ENCODE measurements at places on chromosomes 6 and 20. TPM values are rescaled to one million over a fixed set of nuclear protein-coding genes. Genes with fewer than 3 reads are reported as not detected.
A peak's percentile ranks its signal among the peaks of the same experiment; 100 is the strongest.

Gene TFAP2B
- total RNA-seq = not detected

GRCh38 chr6:107676042-107676441 lies 148.1 kb downstream of the SCML4 start:
- H3K36me3 ChIP-seq = no peaks in the 10 kb centered on the region
- no peak overlapping the region for H3K27ac ChIP-seq
- DNase-seq = no peak
- peaks cover 3% of the 10 kb centered on the region for H3K4me1 ChIP-seq
- no peaks in the 10 kb centered on the region for H3K27me3 ChIP-seq

DNA sequence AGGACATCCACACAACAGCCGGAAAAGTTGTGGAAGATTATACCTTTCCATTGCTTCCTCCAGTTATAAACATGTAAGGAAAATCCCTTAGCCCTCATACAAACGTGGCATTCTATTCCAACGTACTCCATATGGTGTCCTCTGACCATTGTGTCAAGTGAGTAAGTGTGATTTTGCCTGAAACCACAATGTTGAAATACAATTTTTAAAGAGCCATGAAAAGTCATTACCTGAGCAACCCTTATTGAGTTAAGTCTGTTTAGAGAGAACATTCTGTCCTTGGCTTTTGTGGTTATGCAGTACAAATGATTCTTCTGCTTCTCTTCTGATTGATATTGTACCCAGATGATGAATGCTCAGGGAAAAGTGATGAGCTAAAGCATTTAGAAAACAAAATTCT lies 530.1 kb downstream of the HAO1 start:
- no peaks in the 10 kb centered on the region for H3K27me3 ChIP-seq
- H3K27ac ChIP-seq = no peak overlapping the region
- DNase-seq = no peak
- no peak overlapping the region for H3K4me3 ChIP-seq
- H3K36me3 ChIP-seq = no peaks in the 10 kb centered on the region
- no peaks in the 10 kb centered on the region for H3K4me1 ChIP-seq

Gene TP53TG5
- 0.32 TPM for total RNA-seq

- H3K4me1 ChIP-seq = no peaks in the 10 kb centered on the region
- no peaks in the 10 kb centered on the region for H3K27me3 ChIP-seq
- no peak overlapping the region for H3K27ac ChIP-seq
- no peak for DNase-seq
These were observed 108.0 kb upstream of the C6orf118 start for GRCh38 chr6:165417278-165417865.

DNA sequence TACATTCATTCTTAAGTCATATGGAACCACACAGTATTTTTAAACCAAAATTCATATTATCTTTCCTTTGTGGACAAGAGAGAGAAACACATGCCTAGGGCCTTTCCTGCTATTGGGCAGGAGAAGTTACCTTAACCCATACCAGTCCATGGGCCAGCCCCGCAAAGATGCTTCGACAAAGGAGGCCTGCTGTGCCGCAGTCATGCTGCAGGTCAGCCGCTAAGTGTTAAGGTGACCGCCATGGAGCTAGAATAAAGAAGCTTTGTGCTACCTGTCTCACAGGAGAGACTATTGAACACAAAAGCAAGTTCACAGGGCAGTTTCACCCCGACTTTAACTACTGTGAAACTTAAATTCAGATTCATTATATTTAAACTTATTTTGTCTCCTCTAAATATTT lies 62.3 kb upstream of the TMEM181 start:
- H3K27ac ChIP-seq = no peak overlapping the region
- no peaks in the 10 kb centered on the region for H3K4me1 ChIP-seq
- H3K36me3 ChIP-seq = peaks cover 42% of the 10 kb centered on the region
- DNase-seq = no peak
- H3K27me3 ChIP-seq = no peaks in the 10 kb centered on the region
- no peak overlapping the region for H3K4me3 ChIP-seq

GRCh38 chr6:41239467-41240159 lies 11.5 kb downstream of the TREML4 start:
- no peak for DNase-seq
- H3K27me3 ChIP-seq = peaks cover 29% of the 10 kb centered on the region
- H3K36me3 ChIP-seq = no peaks in the 10 kb centered on the region
- no peaks in the 10 kb centered on the region for H3K4me1 ChIP-seq
- no peak overlapping the region for H3K4me3 ChIP-seq

- H3K27ac ChIP-seq = no peak overlapping the region
- no peaks in the 10 kb centered on the region for H3K27me3 ChIP-seq
- DNase-seq = no peak
These were observed 148.3 kb upstream of the SCGN start for GRCh38 chr6:25503686-25504085.

DNA sequence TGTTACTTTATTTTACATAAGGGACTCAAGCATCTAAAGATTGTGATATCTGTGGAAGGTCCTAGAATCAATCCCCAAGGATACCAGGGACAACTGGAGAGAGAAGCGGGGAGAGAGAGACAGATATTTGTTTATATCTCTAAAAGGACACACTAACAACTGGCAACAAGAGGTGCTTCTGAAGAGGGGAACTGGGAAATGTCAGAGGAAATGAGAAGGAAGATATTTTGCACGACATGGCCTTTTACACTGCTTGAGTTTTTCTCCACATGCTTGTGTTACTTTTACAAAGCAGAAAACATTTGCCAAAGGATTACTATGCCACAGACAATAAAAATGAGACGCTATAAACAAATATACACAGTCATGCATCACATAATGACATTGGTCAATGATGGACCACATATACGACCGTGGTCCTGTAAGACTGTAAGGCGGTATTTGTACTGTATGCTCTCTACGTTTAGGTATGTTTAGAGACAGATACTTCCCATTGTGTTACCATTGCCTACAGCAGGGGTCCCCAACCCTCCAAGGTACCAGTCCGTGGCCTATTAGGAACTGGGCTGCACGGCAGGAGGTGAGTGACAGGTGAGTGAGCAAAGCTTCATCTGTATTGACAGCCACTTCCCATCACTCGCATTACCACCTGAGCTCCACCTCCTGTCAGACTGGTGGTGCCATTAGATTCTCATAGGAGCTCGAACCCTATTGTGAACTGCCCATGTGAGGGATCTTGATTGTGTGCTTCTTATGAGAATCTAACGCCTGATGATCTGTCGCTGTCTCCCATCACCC lies 64.6 kb upstream of the PTPN1 start:
- H3K4me1 ChIP-seq = peaks cover 2% of the 10 kb centered on the region
- no peak overlapping the region for H3K4me3 ChIP-seq
- no peak overlapping the region for H3K27ac ChIP-seq
- no peaks in the 10 kb centered on the region for H3K27me3 ChIP-seq
- DNase-seq = no peak

- peaks cover 22% of the 10 kb centered on the region for H3K4me1 ChIP-seq
- H3K36me3 ChIP-seq = peaks cover 9% of the 10 kb centered on the region
- H3K27me3 ChIP-seq = no peaks in the 10 kb centered on the region
- peak overlapping the region; percentile 84 for H3K27ac ChIP-seq
- DNase-seq = peak; percentile 26
These were observed 31.4 kb upstream of the GSTA4 start for GRCh38 chr6:53026526-53026925.

Gene CALHM4
- total RNA-seq = not detected

DNA sequence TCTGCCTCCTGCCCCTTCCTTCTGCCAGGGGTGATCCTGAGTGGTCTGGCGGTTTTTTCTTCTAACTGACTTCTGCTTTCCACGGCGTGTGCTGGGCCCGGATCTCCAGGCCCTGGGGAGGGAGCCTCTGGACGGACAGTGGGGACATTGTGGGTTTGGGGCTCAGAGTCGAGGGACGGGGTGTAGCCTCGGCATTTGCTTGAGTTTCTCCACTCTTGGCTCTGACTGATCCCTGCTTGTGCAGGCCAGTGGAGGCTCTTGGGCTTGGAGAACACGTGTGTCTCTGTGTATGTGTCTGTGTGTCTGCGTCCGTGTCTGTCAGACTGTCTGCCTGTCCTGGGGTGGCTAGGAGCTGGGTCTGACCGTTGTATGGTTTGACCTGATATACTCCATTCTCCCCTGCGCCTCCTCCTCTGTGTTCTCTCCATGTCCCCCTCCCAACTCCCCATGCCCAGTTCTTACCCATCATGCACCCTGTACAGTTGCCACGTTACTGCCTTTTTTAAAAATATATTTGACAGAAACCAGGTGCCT lies 10.2 kb downstream of the SLC29A1 start:
- no peak overlapping the region for H3K4me3 ChIP-seq
- no peak for DNase-seq
- H3K4me1 ChIP-seq = peaks cover 20% of the 10 kb centered on the region
- H3K27me3 ChIP-seq = no peaks in the 10 kb centered on the region
- peaks cover 15% of the 10 kb centered on the region for H3K36me3 ChIP-seq
- H3K27ac ChIP-seq = peak overlapping the region; percentile 81

GRCh38 chr20:48541581-48542071 lies 286.2 kb downstream of the PREX1 start:
- peaks cover 17% of the 10 kb centered on the region for H3K4me1 ChIP-seq
- H3K4me3 ChIP-seq = no peak overlapping the region
- no peak overlapping the region for H3K27ac ChIP-seq
- H3K27me3 ChIP-seq = no peaks in the 10 kb centered on the region
- H3K36me3 ChIP-seq = no peaks in the 10 kb centered on the region

- no peaks in the 10 kb centered on the region for H3K27me3 ChIP-seq
- no peak overlapping the region for H3K27ac ChIP-seq
- no peaks in the 10 kb centered on the region for H3K36me3 ChIP-seq
These were observed 365.9 kb downstream of the TAF4 start for GRCh38 chr20:61699495-61700374.

GRCh38 chr6:74749211-74750147 lies 456.4 kb downstream of the COL12A1 start:
- H3K27ac ChIP-seq = no peak overlapping the region
- H3K27me3 ChIP-seq = no peaks in the 10 kb centered on the region
- no peak overlapping the region for H3K4me3 ChIP-seq
- no peaks in the 10 kb centered on the region for H3K36me3 ChIP-seq

DNA sequence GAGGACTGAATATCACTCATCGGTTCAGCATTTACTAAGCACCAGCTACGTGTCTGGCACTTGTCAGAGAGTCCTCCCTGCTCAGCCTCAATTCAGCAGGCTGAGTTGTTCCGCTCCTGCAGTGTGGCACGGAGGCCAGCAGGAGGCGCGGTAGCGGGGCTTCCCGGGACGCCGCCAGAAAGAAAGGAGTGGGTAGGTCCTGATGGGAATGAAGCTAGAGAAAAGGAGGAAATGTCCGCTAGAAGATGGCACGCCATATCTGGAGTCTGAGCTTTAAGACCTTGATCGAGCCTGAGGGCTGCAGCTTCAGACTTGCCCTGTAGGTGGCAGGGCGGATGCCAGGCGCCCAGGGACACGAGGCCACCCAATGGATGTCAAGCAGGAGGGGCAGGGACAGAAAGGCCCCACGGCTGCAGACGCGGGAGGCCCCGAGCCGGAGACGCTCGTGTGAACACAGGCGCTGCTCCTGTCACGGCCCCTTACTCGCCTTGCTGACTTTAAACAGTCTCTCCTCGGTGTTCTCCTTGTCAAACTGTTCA lies 18.7 kb downstream of the SERPINB6 start:
- no peak overlapping the region for H3K27ac ChIP-seq
- no peaks in the 10 kb centered on the region for H3K27me3 ChIP-seq
- no peak overlapping the region for H3K4me3 ChIP-seq
- peaks cover 17% of the 10 kb centered on the region for H3K4me1 ChIP-seq
- H3K36me3 ChIP-seq = no peaks in the 10 kb centered on the region

GRCh38 chr20:36175475-36175995 lies 21.0 kb downstream of the EPB41L1 start:
- H3K4me3 ChIP-seq = no peak overlapping the region
- no peak for DNase-seq
- H3K27me3 ChIP-seq = no peaks in the 10 kb centered on the region
- no peaks in the 10 kb centered on the region for H3K36me3 ChIP-seq

Gene RPS21
- 839 TPM for total RNA-seq

DNA sequence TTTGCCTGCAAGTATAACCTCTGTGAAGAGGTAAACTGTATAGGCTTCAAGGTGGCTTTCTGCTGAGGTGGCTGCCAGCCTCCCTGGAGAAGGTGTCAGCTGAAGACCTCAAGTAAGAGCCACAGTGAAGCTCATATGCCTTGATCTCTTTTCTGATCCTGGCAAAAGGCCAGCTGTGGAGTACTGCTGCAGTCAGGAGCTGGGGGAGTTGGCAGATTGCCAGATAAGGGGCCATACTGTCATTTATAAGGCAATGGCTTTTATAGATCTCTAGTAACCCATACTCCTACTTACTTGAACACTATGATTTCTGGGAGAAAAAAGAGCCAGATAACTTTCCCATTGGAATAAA lies 8.8 kb upstream of the CEP85L start:
- H3K4me3 ChIP-seq = no peak overlapping the region
- H3K36me3 ChIP-seq = no peaks in the 10 kb centered on the region
- peak; percentile 28 for DNase-seq
- no peaks in the 10 kb centered on the region for H3K27me3 ChIP-seq
- no peak overlapping the region for H3K27ac ChIP-seq

Gene ME1
- 2.0 TPM for total RNA-seq

Gene QRSL1
- 12.6 TPM for total RNA-seq

Gene MYBL2
- total RNA-seq = 30.6 TPM

GRCh38 chr6:130600880-130601341 lies 226.3 kb upstream of the SMLR1 start:
- H3K27ac ChIP-seq = no peak overlapping the region
- DNase-seq = no peak
- no peaks in the 10 kb centered on the region for H3K36me3 ChIP-seq
- H3K4me3 ChIP-seq = no peak overlapping the region
- peaks cover 6% of the 10 kb centered on the region for H3K4me1 ChIP-seq

GRCh38 chr20:54204063-54204462 lies 3.8 kb upstream of the PFDN4 start:
- H3K27ac ChIP-seq = no peak overlapping the region
- no peaks in the 10 kb centered on the region for H3K36me3 ChIP-seq
- DNase-seq = no peak
- H3K4me3 ChIP-seq = no peak overlapping the region

Gene TRIM15
- total RNA-seq = not detected

DNA sequence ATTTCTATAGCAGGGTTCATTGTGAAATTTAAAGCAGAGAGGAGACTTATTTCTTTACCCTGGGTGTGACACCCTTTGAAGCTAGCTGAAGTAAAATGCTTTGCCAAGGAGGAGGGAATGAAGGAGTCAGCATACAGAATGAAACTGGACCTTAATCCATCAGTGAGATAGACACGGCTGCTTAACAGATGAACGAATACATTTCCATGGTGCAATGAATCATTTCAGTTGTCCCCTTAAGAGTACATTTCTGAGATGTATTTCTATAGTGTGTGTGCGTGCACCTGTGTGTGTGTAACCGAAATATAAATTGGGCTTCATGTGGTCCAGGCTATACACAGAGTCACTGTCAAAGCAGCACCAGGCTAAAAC lies 73.8 kb upstream of the CD93 start:
- H3K36me3 ChIP-seq = no peaks in the 10 kb centered on the region
- no peak overlapping the region for H3K4me3 ChIP-seq
- peaks cover 10% of the 10 kb centered on the region for H3K4me1 ChIP-seq
- no peak overlapping the region for H3K27ac ChIP-seq

Gene ABHD16B
- not detected for total RNA-seq

DNA sequence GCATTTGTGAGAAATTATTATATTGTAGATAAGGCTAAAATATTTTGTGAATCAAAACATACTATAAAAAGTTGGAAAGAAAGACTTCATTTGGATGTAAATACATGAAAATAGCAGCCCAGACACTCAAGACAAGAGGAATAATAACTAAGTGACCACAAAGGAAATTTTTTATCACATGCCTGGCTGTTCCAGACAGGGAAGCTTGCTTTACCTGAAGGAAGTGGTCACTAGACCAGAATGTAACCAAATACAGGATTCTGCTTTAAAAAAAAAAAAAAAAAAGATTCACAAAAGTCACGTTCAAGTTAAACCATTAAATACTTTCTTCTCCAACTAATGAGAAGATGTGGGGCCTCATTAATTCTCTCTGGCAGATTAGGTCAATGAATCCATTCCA lies 9.3 kb upstream of the HLA-DQB2 start:
- H3K4me1 ChIP-seq = no peaks in the 10 kb centered on the region
- H3K27me3 ChIP-seq = no peaks in the 10 kb centered on the region
- H3K36me3 ChIP-seq = no peaks in the 10 kb centered on the region
- no peak overlapping the region for H3K27ac ChIP-seq
- no peak for DNase-seq

Gene MEI4
- 0.36 TPM for total RNA-seq
